ENCODE measurements at places on chromosomes 12 and 14. TPM values are rescaled to one million over a fixed set of nuclear protein-coding genes. Genes with fewer than 3 reads are reported as not detected.

DNA sequence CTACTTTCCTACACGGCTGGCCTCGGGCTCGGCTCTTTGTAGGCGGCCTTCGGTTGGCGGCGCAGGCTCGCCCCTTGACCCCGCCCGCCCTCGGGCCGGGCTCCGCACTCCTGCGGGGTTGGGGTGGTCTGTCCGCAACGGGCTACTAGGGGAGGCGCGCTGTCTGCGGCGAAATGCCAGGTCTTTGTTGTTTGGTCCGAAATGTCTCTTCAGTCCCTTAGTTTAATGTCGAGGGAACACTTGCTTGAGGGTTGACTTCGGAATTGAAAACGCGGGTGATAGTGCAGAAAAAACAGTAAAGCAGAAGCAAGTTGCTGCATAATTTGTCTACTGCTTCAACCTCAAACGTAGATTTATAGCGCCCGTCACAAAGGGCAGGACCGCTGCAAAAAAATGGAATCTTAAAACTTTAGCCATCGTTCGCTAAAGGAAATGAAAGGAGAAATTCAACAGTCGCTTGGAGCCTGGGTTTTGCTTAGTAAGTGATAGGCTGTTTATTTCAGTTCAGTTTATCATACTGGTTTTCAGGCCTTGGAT lies 390 bp downstream of the JKAMP start:
- no peak for DNase-seq

DNA sequence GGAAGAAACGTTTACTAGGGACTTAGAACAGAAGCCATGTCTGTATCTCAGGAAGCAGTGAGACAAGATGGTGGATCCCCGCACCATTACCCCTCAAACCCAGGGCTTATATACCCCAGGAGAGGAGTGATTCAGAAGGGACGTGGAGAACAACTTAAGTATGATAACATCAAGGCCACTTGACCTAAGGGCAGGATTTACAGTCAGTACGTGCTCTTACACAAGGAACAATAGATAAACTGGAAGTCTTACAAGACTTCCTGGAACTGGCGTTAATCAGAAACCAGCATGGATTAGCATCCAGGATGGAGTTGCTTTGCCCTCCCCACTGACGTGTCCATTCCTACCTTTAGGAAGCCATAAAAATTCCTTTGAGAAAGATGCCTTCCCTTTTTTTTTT lies 8.6 kb upstream of the ETFBKMT start:
- no peak for DNase-seq

- DNase-seq = no peak
Measured at GRCh38 chr14:57199921-57200320, 68.8 kb downstream of the EXOC5 start.

DNA sequence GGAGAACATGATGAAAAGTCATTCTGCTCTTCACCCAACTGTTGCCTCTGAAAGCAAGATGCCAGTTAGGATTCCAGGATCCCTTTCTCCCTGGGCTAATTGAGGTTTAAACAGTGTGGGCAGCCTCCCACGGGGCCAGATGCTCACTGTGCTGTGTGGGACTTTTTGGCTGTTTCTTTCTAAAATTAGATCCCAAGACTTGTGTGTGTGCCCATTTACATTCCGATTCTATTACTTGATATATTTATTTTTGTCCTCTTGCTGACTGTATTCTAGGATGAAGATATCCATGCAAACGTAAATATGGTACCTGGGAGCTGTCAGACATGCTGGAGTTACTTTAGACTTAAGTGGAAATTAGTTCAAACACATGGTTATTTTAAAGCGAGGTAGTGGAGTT lies 6.2 kb downstream of the IFT43 start:
- DNase-seq = no peak

DNA sequence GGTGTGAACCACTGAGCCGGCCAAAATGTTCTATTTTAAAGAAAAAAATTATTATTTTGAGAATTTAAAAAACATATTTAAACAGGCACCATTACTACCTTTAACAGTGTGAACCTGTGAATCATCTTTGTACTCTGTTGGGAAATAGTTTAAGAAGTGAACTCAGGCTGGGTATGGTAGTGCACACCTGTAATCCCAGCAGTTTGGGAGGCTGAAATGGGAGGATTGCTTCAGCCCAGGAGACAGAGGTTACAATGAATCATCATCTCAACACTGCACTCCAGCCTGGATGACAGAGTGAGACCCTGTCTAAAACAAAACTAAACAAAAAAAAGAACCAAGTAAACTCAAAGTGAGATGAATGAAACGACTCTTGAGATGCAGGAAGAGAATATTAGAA lies 3.1 kb upstream of the WDR89 start:
- peak; percentile 26 for DNase-seq

GRCh38 chr12:65803251-65803650 lies 21.0 kb upstream of the HMGA2 start:
- no peak for DNase-seq

DNA sequence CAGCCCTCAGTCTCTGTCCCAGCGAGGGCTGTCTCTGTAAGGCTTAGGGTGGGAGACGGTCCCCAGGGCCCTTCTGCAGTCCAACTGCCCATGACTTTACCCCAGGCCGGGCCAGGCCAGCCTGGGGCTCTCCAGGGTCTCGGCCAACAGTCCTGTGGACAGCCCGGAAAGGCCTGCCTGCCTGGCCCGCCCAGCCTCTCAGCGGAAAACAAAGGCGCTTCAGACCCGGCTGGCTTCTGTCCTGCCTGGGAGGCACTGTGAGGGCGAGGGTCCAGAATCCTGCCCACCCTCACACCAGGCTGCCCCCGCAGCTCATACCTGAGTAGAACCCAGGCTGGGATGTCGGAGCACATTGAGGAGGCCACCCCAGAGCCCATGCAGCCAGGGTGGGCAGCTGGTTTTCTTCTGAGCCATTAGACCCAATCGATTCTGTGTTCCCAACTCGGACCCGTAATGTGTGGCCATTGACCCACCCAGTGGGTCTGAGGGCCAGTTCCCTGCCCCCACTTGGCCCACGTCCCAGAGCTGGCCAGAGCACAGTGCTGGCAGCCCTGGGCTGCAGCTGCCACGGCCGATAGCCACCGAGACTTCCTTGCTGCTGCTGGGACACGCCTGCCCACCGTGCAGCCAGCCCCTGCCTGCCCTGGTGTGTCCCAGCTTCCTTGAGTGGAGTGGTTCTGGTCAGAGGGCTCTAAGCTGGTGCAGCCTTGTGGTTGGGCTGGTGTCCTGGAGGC lies 1.6 kb downstream of the CRIP2 start:
- no peak for DNase-seq

DNA sequence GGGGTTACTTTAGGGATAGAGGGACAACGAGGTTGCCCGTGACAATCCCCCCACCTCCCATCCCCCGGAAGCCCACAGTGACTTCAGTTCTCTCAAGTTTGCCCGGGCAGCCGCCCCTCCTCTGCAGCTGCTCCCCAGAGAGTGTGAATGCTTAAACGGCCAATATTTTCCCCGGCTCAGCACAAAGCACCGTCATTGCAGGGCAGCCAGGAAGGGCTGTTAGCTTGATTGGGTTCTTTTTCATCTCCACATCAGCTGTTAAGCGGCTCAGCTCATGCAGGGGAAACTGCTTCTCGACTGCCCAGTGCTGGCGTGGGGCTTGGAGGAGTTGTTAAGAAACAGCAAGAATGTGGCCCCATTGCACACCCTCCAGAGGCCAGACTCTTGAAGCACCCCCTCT lies 120.5 kb upstream of the NCOR2 start:
- DNase-seq = peak; percentile 18

DNA sequence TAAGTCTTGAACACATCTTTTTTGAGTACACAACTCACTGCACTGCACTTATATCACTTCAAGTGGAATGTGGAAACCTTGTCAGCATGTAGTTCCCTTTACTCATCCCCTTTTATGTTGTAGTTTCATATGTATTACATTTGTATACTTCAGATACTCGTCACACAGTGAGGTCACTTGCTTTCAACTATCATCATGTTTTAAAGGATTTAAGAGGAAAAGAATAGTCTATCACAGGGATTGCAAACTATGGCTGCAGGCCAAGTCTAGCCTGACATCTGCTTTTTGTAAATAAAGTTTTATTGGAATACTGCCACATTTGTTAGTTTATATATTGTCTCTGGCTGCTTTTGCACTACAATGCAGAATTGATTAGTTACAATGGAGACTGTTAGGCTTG lies 24.3 kb downstream of the CNOT2 start:
- no peak for DNase-seq

DNA sequence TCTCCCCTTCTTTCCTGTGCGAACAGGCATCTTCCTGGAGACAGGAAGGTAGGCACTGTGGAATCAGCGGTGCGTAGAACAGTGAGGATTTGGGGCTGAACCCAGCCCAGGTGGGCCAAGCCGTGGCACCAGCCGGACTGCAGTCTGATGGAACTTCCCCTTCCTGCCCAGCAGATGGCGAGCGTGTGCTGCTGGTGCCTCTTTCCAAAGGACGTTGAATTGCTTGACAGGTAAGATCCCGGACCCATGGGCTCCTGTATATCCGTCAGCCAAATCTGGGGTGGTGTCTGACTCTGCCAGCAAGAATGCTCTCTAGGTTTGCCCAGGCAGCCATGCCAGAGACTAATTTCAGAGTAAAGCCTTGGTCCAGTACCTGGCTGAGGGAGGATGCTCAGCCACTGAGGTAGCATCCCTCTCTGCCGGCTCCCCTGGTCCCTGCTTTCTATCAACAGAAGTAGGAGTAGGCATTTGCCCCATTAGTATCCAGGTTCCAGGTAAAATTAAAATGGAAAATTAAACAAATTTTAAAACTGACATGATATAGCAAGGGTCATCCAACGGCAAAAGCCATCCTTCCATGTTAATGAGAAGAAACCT lies 21.1 kb upstream of the KCNA5 start:
- peak; percentile 47 for DNase-seq

Gene ULK1
- 17.8 TPM for total RNA-seq

Gene LRRIQ1
- not detected for total RNA-seq

Gene OR4E2
- not detected for total RNA-seq

Gene RHOJ
- total RNA-seq = not detected

All from activated CD4-positive, alpha-beta memory T cell treated with anti-CD3 and anti-CD28 coated beads for 36 hours (primary cell).